NCI-H1417 (cell line): ENCODE measurements at places on chromosomes 2 and 18.

- no peak for DNase-seq
Measured at GRCh38 chr18:59484561-59485328, 125.7 kb upstream of the LMAN1 start.

DNA sequence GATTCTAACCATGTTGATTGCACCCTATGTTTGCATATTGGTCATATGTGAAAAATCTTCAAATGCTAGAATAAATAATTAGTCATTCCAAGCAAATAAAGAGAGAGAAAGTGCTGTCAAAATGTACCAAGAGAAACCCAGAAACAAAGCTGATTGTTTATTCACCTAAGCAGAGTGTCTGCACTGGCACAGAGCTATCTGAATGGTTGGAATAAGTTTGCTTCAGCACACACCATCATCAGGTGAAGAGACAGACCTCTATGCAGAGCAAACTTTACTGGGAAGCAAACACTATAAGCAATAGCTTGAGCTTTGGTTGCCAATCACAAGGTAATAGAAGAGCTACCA, 25.4 kb downstream of the DSG4 start:
- DNase-seq: peak; percentile 35

- DNase-seq: peak; percentile 95
Measured at GRCh38 chr18:51668101-51668500, 470.6 kb upstream of the MEX3C start.

DNA sequence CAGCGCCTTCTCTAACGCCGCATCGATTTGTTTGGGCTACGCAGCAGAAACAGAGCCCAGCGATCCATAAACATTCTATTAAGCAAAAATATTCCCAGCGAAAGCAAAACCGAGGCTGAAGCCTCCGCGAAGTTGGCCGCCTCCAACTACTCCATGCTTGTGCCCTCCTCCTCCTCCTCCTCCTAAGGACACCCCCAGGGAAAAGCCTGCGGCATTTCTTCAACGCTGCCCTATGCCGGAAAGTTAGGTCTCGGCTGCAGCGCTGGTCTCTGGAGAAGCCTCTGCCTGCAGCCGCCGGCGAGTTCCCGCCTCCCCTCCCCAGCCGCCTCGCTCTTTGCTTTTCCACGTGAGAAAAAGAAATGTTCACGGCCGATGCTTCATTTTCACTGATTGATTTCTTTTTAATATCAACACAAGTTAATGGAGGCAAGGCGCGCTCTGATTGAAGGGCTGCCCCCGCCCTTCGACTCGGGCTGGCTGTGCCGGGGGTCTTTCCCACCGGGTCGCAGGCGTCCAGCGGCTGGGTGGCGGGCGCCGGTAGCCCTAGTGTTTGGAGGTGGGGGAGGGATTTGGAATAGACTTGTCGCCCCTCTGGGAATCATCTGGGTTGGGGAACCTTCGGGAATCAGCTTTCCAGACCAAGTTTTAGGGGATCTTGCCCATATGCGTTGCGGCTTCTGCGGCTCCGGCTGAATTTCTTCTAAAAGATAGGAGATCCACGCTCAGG, 3.9 kb downstream of the NRP2 start:
- no peak for DNase-seq

DNA sequence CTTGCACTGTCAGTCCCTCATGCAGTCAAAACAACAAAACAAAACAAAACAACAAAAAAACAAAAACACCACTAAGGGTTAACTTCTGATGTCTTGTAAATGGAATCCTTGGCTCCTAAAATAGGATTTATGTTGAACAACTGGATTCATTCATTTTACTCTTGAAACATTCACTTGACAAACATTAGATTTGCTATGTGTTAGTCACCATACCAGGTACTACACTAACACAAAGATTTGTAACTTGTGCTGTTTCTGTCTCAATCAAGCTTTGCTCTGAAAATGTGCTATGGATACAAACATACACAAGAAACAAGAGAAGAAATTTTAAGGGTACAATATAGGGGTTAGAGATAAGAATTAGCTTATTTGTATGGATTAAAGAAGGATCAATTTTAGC, 812.8 kb downstream of the LRP1B start:
- DNase-seq: no peak

- DNase-seq: no peak
Measured at GRCh38 chr18:9743200-9744016, 35.3 kb downstream of the RAB31 start.

DNA sequence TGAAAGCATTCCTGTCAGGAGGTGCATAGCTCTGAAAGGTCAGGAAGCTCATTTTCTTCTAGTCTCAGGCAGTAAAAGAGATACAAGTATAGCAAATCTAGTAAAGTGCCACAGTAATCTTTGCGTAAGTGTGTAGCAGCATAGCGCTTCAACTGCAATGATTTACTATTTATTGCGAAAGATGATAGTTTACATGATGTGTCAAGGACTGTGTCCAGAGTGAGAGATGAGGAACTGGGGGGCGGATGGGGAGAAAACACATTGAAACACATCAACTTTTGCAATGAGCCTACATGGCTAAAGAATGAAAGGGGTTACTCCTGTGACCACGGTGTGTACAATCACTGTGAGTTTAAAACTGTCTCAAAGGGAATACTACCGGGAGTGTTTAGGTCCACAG, 644.4 kb downstream of the GALR1 start:
- DNase-seq: no peak

- no peak for DNase-seq
Measured at GRCh38 chr18:35455926-35456763, 41.6 kb downstream of the INO80C start.

DNA sequence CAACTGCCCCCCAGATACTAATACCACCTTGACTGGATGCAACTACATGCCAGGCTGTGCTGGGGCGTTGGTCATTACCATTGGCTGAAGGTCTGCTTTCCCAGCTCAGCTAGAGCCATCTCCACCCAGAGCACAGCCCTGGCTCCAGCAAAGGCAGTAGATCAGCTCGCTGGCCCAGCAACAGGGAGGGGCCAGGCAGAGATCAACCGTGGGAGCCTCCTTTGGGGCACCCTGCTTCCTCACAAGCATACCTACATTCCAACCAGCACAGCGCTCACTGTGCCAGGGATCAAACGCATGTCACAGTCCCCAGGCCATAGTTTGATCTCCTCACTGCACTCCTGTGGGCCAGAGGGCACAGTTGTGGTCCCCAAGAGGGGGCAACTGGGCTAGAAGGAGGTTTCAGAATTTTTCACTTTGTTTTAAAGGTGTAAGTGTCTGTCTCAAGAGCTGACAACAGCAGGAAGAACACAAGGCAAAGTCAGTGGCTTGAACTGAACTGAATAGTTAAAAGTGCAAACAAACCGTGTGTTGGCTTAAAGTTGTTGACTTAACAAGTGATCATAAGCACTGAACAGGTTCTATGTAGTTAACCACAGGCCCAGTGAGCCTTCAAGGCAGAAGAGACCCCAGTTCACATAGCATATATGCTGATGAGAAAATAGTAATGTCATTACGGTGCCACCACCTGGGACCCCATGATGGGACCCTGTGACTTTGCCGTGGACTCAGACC, 70.1 kb upstream of the BZW1 start:
- no peak for DNase-seq

- no peak for DNase-seq
Measured at GRCh38 chr18:22314420-22314819, 103.3 kb downstream of the CTAGE1 start.

GRCh38 chr2:25362434-25363145, 20.9 kb upstream of the DNMT3A start:
- peak; percentile 81 for DNase-seq

GRCh38 chr2:11904029-11904428, 157.6 kb downstream of the LPIN1 start:
- no peak for DNase-seq

DNA sequence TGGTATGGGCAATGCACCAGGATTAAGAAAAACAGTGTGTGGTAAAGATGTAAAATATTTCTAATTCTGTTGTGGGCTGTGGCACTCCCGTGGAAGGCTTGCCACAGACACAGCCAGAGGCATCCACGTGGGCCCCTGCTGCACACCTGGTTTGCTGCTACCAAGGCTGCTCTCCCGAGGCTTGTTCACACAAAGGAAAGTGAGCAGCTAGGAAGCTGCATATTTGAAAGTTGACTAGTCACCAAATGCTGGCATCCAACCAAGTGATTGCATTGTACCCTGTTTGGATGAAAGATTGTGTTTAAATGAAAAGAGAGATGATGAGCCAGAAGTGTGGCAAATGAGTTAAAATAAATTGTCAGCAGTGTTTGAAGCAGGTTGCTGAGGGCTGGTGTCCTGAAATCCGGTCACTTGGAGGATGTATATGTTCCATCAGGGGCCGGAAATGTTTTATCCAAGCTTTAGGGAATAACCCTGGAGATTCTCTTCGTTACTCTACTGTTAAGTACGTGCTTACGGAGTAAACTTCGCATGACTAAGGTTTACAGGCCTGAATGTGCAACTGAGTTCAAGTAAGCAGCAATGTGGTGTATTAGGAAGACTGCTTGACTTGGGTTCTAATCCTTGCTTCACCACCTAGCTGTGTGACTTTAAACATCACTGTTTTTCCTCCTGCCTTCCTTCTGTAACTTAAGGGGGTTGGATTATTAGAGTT, 86.1 kb downstream of the MSH2 start:
- DNase-seq: no peak

DNA sequence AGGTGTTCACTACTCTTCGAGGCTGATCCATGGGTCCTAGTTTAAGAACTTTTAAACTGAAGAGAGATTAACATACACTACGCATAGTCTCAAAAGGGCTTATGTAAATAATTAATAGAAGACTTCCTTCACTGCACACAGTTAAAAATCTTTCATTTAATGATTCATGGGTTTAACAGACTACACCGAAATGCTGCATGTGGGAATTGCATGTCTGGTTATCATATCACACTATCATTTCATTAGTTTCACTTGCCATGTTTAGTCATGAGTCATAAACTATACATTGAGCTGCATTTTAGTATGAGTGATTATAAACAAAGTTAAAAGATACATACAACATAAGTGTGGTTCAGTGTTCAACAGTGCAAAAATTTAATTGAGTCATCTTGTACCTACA, 31.2 kb downstream of the GLS start:
- no peak for DNase-seq

DNA sequence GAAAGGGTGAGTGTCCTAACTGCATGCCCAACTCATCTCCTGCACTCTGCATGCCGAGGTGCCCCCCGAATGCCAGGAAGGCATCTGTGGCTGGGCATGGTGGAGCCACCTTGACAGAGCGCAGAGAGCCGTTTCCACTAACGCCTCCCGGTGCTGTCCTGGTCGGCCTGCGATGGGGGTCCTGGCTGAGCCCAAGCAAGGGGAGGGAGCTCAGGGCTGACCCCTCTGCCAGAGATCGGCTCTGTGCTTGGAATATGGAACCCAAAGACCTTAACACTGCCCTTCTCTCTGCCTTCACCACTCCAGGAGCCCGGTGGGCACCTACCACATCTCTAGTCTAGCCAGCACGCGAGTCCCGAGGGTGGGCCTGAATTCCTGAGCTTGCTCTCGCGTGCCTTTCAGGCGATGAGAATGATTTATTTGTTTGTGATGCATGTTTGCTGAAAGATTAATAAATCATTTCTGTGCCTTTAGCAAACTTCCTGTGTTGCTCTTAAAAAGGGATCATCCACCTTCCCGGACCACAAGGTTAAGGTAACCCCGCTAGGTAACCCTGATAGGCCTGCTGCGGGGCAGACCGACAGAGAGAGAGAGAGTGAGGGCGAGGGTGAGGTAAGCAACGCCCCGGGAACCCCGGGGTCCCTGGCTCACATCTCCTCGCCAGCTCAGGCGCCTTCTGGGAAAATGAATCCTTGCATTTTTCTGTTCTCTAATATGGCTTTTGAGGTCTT, 35.3 kb downstream of the PDIA6 start:
- DNase-seq: no peak

DNA sequence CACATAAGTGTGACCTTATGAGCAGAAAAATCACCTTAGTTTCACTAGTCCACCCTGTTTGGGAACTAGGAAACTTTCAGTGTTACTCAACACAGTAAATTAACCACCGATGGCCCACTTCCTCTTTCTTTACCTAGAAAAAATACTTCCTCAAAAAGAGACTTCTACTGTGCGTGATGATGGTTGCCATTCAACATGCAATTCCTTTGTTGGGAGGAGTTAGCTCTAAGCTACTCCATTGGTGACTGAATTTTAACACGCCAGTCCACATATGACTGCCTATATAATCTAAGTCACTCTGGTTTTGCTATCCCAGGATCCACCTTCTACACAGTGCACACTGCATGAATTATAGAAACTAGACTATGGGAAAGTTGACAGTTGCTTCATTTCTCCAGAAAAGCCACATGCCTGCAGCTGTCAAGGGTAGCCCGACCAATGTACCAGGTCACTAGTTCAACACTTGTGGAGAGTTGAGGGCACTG, 47.8 kb upstream of the REG3G start:
- no peak for DNase-seq

DNA sequence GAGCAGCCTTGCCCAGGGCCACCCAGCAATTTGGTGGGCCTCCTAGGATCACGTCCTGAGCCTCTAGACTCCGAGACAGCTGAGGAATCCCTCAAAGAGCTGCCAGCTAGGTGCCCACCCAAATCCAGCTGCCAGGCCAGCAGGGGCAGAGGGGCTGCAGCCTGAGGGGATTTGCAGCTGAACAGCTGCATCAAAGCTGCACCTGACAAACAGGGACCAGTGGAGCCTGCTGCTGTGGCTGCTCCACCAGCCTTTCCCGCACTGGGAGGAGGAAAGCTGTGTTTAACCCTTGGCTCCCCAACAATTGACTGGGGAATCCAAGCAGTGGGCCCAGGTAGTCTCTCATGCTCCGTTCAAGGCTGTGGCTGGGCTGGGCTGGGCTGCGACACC, 8.2 kb downstream of the ADRA2B start:
- no peak for DNase-seq

DNA sequence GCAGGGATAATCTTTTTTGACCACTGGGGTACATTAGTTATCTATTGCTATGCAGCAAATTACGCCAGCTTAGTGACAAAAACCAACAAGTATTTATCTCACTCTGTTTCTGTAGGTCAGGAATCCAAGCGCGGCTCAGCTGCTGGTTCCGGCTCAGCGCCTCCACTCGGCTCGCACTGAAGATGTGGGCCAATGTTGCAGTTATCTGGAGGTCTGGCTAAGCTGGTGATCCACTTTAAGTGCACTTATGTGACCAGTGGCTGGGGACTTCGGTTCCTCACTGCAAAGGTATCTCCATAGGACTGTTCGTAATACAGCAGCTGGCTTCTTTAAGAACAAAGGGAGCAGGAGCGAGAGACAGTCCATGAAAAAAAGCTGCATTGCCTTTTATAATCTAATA, 591.9 kb downstream of the TMEM182 start:
- no peak for DNase-seq
